ENCODE measurements at places on chromosomes 2 and 18. TPM values are rescaled to one million over a fixed set of nuclear protein-coding genes. Genes with fewer than 3 reads are reported as not detected.

GRCh38 chr2:139669675-139670074 lies 889.5 kb upstream of the NXPH2 start:
- H3K4me1 ChIP-seq: no peaks in the 10 kb centered on the region
- DNase-seq: no peak
- H3K4me3 ChIP-seq: no peak overlapping the region
- no peaks in the 10 kb centered on the region for H3K27me3 ChIP-seq
- H3K36me3 ChIP-seq: no peaks in the 10 kb centered on the region

- H3K36me3 ChIP-seq: no peaks in the 10 kb centered on the region
- H3K27ac ChIP-seq: no peak overlapping the region
- no peaks in the 10 kb centered on the region for H3K4me1 ChIP-seq
Measured at GRCh38 chr2:5036256-5036655, 655.9 kb upstream of the SOX11 start.

DNA sequence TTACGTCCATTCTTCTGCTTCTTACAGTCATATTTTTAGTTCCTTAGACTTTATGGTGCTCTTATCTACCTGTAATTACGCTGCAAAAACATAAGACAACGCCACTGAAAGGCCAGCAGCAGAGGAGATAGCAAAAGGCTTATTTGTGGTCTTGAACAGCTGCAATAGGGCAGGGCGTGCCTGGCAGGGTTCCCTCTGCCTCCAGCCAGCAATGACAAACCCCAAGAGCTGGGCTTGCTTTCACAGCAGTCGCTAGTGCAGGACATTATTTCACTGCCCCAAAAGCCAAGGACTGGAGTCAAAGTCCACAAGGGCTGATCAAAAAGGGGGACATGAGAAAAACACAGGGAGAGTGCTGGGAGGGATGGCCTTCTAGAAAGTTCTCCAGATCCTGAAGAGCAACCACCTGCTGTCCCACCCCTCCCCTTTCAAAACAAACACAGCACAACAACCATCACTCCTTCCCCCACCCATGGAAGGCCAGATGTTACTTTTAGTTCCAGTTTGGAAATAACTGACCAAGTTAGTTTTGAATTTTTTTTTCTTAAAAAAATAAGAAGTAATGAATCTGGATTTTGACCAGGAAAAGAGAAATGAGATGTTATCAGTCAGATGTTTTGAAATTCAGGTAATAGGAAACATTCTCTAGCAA lies 127.8 kb downstream of the RBMS1 start:
- H3K27me3 ChIP-seq: no peaks in the 10 kb centered on the region
- no peaks in the 10 kb centered on the region for H3K36me3 ChIP-seq
- no peaks in the 10 kb centered on the region for H3K4me1 ChIP-seq
- DNase-seq: no peak
- H3K4me3 ChIP-seq: no peak overlapping the region

- H3K27me3 ChIP-seq: no peaks in the 10 kb centered on the region
- no peaks in the 10 kb centered on the region for H3K36me3 ChIP-seq
- no peaks in the 10 kb centered on the region for H3K4me1 ChIP-seq
- no peak for DNase-seq
- H3K27ac ChIP-seq: no peak overlapping the region
Measured at GRCh38 chr2:70852824-70853223, 17.2 kb upstream of the CD207 start.

- no peaks in the 10 kb centered on the region for H3K36me3 ChIP-seq
- no peak overlapping the region for H3K4me3 ChIP-seq
- H3K27me3 ChIP-seq: no peaks in the 10 kb centered on the region
- H3K4me1 ChIP-seq: no peaks in the 10 kb centered on the region
- DNase-seq: no peak
- H3K27ac ChIP-seq: no peak overlapping the region
Measured at GRCh38 chr18:36650266-36650665, 178.5 kb downstream of the TPGS2 start.

AMER3 gene
- not detected for total RNA-seq

LINC00305 gene
- total RNA-seq: not detected

DNA sequence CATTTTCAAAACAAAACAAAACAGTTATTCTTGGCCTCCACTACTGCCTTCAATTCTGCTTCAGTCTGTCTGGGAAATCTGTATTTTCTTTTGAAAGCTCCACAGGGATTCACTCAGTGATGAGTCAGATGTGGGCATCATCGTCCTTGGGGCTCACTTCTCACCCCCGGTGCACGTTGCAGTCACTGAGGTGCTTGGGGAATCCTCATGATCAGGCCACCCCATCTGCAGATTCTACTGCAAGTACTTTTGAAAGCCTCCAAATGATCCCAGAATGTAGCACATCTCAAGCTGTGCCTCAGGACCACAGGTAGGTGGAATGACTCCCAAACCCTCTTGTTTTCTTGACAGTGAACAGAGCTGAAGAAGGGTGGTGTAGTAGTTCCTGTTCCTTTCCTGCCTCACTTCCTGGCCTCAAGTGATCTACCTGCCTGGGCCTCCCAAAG lies 34.3 kb downstream of the LPIN2 start:
- no peak overlapping the region for H3K4me3 ChIP-seq
- no peaks in the 10 kb centered on the region for H3K36me3 ChIP-seq
- H3K27me3 ChIP-seq: no peaks in the 10 kb centered on the region
- no peaks in the 10 kb centered on the region for H3K4me1 ChIP-seq
- peak overlapping the region; percentile 95 for H3K27ac ChIP-seq

DNA sequence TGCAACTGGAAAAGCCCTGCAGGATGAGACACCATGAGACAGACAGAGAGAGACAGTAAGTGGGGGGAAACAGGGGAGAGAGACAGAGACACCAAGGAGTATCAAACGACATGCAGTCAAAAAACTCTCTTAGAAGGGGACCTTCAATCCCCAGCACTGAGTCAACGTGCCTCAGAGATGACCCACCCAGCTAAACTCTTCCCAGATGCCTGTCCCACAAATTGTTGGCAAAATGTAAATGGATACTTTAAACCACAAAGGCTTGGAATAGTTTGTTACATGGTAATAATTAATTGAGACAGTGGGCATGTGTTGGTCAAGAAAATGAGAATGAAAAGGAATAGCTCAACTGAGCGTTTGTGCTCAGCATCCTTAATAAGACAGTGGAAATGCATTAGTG lies 98.3 kb downstream of the GRB14 start:
- no peak for DNase-seq
- H3K27me3 ChIP-seq: no peaks in the 10 kb centered on the region
- H3K4me1 ChIP-seq: no peaks in the 10 kb centered on the region
- no peak overlapping the region for H3K4me3 ChIP-seq
- no peak overlapping the region for H3K27ac ChIP-seq

ASB18 gene
- total RNA-seq: not detected

GRCh38 chr18:61690418-61691138 lies 202.2 kb downstream of the RNF152 start:
- H3K4me3 ChIP-seq: no peak overlapping the region
- peak overlapping the region; percentile 56 for H3K27ac ChIP-seq
- no peaks in the 10 kb centered on the region for H3K27me3 ChIP-seq
- H3K4me1 ChIP-seq: no peaks in the 10 kb centered on the region

DNA sequence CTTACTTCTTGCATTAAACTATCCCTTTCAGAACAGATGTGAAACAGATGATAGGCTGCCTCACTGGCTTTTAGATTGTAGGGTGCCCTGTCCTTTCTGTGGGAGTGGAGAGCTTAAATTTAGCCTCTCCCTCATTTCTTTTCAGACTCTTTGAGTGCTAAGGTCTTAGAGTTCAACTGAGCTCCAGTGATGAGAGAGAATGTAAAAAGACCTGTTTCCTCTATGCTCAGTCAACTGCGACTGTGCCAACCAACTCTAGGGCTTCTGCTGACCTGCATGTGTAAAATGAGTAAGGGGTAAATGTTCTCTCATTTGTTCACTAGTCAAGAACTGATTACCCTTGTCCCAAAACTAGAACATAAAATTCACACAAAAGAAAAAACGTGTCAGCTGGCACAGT lies 104.8 kb upstream of the TGFA start:
- no peak overlapping the region for H3K27ac ChIP-seq
- no peak overlapping the region for H3K4me3 ChIP-seq
- DNase-seq: no peak
- H3K27me3 ChIP-seq: no peaks in the 10 kb centered on the region

GRHL1 gene
- 9.2 TPM for total RNA-seq
